ENCODE measurements at places on chromosomes 6 and 20.

GRCh38 chr20:59359906-59360725 is 59.7 kb downstream of the EDN3 start:
- DNase-seq: no peak

- DNase-seq: no peak
Observed at GRCh38 chr20:46709459-46710152, at the start of gene SLC2A10. SLC2A10 (plus strand) TSS chr20:46709649; CDS start chr20:46709737, 88 bp downstream.

DNA sequence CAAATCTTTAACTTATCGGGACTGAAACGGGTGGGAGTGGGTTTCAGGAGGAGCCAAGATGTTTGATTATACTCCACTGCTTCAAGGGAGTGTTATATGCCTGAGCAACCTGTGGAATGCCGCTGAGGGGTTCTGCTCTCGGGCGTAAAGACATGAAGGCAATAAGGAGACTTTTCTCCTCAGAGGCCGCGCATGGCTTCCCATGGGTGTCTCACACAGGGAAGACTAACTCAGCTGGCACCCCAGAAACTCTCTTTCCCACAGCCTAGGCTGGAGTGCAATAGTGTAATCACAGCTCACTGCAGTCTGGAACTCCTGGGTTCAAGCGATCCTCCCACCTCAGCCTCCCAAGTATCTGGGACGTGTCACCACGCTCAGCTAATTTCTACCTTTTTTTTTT is 5.1 kb upstream of the C20orf141 start:
- no peak for DNase-seq

DNA sequence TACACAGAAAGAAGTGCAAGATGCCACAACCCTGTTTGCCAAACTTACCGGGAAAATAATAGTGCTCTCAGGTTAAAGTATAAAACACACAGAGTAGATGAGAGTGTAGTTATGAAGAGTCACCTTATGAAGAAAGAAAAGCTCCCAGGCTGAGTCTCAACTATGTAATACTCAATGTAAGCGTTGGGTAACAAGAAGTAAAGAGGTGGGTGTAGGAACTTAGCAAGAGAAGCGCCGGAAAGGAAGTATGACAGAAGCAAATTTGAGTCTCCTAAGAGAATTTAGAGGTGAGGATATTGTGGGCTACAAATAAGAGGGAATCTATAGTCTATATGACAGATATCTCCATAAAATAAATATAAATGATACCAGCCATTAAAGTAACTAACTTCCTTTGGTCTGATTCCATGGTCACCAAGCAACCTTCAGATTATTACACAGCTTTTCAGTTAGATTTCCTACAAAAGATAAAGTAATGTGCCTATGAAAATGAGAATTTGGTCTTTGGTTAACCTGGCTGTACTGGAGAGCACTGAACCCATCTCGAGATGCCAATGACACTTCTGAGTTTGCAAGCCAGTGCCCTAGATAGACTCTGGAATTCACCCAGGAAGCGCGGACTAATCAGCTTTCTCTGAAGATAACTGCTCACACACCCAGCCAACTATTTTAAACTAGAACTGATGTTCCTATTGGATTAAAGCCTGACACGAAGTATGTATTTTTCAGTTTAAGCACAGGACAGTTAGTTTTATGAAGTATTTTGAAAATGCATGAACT is 1.8 kb downstream of the TUBE1 start:
- DNase-seq: no peak

GRCh38 chr6:89146718-89147700 is 1.2 kb downstream of the PM20D2 start:
- no peak for DNase-seq

DNA sequence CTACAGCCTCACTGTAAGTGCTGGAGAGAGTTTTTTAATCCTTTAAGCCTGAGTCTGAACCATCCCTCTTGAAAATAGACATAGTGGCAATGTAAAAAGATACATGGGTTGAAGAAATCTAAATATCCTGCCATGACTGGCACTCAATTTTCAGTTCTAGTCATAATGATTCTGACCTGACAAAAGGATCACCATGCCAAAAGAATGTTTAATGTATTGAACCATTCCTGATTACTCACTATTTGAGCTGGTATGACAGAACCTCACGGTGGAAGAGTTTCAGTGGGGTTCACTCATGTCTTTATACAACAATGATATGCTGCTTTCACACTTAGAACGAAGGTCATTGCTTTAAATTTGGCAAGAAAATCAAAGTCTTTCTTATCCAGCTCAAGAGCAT is 93.4 kb downstream of the HIVEP2 start:
- no peak for DNase-seq

- no peak for DNase-seq
Observed at GRCh38 chr6:78594668-78595066, 272.7 kb upstream of the IRAK1BP1 start.

- DNase-seq: no peak
Observed at GRCh38 chr6:26415791-26416190, 13.7 kb downstream of the BTN3A1 start.

DNA sequence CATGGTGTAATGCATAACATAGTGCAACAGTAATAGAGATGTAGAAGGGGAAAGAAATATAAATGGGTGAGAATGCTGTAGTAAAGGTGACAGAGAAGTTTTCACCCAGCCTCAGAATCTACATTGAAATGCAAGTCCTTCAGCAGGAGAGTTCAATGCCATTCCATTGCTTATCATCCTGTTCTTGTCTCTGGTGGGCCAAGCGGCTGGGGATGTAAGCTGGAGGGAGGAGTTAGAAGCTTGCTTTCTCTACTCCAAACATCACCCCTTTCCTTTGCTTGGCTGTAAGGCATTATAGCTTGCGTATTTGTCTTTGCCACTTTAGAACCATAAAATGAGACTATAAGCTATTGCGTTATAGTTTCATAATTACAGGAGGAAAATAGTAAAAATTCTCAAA is 2.2 kb upstream of the FUT9 start:
- DNase-seq: no peak

DNA sequence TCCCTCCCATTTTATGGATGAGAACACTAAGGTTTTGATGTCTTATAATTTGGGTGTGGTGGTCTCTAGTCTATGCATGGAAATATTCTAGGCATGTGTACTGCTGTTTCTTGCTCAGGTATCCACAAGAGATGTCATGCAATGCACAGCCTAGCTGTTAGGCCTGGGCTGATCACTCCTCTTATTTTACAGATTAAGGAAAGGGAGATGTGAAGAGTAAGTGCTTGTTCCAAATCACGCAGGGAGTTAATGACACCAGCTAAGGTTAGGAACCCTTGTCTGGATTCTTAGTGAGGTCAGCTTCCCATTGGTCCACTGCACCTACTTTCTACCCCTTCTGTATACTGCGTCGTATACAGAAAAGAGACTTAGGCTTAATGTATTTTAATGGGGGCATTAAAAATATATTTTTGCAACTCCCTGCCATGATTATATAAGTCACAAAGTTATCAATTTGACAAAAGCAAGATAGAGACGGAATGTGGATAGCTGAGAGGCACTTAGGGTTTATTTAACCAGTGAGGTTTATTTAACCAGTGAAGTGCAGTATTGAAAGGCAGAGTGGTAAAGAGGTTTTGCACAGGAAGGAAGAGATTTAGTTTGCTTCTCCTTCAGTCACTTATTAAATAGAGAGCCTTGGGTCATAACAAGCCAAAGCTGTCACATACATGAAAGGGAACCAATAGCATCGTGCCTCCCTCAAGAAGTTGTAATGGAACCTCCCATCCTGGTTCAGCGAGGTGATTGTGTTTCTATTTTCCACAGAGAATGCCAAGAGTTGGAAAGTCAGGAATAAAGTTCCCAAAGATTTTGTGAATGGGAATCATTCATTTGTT is 95.0 kb upstream of the FAM184A start:
- no peak for DNase-seq

GRCh38 chr20:34210271-34210670 is 31.0 kb upstream of the ASIP start:
- DNase-seq: no peak

GRCh38 chr20:40986774-40987173 is 41.8 kb upstream of the TOP1 start:
- no peak for DNase-seq

All from activated T-cell treated with anti-CD3 and anti-CD28 coated beads, Interleukin-2, amount 50 U/mL, for 1 hour (primary cell).